Panc1 (cell line): ENCODE measurements at places on chromosomes 4 and X. TPM values are rescaled to one million over a fixed set of nuclear protein-coding genes. Genes with fewer than 3 reads are reported as not detected.

Gene PGM2
- total RNA-seq, result 15.4 TPM

Gene BRS3
- total RNA-seq, result not detected

Gene RASSF6
- 0.15 TPM for total RNA-seq

Gene MEPE
- not detected for total RNA-seq

DNA sequence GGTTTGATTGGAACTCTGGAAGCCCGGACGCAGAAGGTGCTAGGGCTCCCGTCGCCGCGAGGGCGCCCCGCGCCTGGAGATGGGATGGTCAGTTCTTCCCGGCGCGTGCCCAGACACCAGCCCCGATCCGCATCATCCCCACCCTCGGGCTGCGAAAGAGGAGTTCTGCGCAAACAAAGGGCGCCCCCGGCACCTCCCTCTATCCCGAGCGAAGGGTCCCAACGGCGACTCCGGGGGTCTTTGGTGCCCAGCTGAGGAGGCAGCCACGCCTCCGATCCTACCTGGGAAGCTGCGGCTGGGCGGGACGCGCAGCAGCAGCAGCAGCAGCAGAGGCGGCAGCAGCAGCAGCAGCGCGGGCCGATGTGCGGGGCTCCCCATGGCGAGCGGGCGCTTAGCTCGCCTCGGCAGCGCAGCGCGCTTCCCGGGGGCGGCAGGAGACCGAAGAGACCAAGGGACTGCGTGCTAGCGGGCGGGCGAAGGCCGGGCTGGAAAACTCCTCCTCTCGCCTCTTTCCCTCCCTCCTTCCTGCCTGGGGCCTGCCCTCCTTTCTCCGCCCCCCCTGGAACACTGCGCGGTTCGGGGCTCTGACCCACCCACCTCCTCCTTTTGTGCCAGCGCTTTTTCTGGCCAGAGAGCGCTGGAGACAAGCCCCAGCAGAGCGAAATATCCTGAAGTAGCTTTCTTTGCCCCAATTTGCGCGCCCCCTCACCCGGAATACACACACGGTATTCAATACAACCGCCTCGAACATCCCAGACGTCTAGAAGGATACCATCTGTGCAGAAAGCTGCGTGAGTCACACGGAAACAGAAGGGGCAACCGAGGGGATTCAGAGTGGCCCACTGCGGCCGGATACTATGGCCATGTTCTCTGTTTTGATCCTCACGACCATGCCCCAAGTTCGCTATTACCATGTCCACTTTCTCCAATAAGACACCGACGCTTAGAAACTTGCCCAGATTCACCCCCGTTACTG lies at the start of gene SRPX:
SRPX (minus strand) TSS at position 457 of the 976 bp plus-strand sequence; CDS start at position 378, 79 bp downstream.
- DNase-seq, result no peak

- no peak for DNase-seq
Measured at GRCh38 chrX:8731559-8732395, at the start of gene ANOS1. ANOS1 (minus strand) TSS chrX:8732137; CDS start chrX:8732036, 101 bp downstream.

DNA sequence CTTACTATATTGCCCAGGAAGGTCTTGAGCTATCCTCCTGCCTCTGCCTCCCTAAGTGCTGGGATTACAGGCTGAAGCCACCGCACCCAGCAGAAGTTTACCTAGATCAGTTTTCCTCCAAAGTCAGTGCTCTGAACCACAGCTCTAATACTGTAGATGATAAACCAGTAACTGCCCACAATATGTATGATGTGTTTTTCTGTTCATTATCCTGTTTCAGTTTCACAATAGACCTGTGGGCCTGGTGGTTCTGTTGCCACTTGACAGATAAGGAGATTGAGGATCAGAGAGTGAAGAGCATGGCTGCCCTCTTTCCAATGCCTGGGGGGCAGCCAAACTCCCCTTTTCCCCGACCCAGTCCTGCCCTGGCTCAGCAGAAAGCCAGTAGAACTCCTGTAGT lies 87.0 kb downstream of the EFNB1 start:
- no peak for DNase-seq

DNA sequence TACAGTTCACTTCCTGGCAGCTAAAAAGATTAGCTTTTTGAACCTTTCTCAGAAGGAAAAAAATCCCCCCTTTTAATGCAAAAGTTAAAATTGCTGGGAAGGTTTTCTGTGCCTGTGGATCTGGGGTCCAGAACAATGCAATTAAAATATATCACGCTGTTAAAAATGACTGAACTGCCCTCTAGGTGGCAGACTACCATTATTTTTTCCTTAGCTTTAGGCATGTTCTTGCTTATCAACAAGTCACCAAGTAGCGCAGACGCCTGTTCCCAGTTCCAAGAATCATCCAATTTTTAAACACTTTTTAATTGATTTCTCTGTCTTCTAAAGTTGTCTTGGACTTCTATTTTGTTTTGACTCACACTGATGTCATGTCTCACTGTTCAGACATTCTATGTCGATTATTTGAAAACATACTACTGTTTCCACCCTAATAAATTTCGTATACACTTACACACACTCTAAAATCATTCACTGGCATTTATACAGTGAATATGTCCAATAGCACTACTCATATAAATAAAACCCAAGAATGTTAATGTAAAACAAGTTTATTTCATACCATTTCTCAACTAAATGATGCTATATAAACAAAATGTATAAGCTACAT lies 661.6 kb downstream of the RAPGEF2 start:
- DNase-seq, result no peak

DNA sequence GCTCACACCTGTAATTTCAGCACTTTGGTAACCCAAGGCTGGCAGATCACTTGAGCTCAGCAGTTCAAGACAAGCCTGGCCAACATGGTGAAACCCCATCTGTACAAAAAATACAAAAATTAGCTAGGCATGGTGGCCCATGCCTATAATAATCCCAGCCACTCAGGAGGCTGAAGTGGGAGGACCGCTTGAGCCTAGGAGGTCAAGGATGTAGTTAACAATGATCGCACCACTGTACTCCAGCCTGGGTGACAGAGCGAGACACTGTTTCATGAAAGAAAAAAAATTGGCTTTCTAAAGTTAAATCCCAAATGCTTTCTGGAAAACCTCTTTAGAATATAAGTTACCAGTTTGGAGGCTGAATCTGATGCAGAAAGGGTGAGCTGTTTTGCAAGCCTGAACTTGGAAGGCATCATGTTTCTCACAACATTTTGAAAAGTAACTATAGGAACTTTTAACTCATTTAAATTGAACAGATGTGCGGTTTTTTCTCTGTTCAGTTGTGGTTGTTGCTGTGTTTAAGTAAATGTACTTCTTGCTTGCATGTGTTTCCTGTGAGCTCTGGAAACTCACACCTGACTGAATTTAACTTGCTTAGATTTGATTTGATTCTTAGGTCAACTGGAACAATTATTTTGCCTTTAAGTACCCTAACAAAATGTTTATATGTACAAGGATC lies 39.8 kb upstream of the TMEM131L start:
- no peak for DNase-seq

DNA sequence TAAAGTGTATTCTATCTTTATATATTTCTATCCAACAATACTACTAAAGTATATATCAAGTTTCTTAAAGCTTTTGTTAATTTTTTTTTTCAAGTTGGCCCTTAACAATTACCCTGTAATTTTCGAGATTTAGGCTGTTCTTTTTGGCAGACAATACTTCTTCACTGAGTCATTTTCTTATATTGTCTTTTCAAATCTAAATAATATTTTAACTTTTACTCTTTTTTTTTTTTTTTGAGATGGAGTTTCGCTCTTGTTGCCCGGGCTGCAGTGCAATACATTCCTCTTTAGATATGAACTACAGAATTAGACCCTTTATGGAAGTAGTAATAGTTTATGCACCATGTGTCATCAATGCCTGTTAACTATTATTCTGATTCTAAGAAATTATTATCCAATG lies 120.7 kb downstream of the GLRA3 start:
- DNase-seq, result no peak

DNA sequence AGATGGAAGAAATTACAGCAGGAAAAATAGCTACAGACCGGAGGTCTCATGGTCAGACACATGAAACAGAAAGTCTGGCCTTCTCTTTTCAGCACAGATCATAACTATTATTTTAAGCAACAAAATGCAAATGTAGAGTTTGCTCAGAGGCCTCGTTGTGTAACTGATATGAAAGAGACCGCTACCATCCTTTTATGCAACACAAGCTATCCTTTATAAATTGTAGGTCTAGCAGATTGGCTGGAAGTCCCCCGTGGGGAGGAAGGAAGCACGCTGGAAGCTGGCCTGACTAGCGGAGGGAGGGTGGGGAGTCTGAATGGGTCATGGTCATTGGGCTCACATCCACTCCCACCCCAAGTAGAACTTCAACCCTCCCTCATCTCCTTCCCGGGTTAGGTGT lies 27.7 kb downstream of the DMP1 start:
- no peak for DNase-seq

DNA sequence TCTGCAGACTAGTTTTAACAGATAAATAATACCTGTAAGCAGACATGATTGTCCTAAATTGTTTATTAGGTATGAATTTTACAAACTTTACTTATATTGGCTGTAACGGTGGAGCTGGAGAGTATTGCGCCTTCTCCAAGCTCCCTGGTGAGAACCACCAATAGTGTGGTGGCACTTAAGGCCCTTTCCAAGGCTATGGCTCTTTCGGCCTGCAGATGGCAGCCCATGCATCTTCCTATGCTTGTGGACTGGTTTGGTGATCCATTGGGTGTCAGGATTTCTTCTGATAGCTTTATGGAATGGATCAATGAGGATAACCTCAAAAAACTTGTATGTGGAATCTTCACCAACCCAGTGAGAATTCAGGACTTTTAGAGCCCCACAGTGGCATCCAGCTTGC lies 7.8 kb downstream of the LARP1B start:
- no peak for DNase-seq

GRCh38 chr4:62533573-62533972 lies 1333.4 kb downstream of the ADGRL3 start:
- DNase-seq, result no peak

- no peak for DNase-seq
Measured at GRCh38 chrX:125765347-125765746, 400.7 kb downstream of the DCAF12L2 start.

DNA sequence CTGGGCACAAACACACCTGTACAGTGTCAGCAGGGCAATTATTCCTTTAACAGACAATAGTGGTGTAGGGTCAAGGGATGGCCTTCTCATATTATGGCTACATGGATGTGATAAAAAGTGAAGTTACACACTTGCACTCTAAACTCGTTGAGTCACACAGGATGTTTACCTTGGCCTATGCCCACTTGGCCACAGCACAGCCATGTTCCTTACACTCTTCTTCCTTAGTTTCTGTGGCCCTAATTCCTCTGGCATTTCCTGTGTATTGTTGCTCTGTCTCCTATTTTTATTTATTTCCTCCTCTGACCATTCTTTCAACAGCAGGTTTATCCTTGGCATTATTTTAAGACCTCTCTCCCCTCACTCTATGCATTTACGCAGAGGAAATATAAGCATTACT lies 86.8 kb upstream of the NPFFR2 start:
- DNase-seq, result no peak

DNA sequence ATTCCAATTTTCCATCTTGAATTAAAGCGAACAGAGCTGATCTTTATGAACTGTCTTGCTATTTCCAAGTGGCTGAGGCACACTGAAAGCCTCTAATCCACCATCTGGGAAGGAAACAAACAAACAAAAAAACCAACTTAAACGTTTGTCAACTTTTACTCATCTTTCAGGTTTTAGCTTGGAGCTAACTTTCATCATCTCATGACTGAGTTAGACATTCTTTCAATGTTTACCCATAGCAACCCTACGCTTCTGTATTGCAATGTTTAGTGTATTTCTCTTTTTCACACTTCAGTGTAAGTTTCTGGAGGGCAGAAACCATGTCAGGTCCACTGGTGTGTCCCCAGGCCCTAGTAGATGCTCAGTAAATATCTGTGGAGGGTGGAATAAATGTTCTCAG lies 343.8 kb downstream of the GBA3 start:
- DNase-seq, result no peak

GRCh38 chr4:70737006-70737405 lies 15.2 kb downstream of the RUFY3 start:
- no peak for DNase-seq

DNA sequence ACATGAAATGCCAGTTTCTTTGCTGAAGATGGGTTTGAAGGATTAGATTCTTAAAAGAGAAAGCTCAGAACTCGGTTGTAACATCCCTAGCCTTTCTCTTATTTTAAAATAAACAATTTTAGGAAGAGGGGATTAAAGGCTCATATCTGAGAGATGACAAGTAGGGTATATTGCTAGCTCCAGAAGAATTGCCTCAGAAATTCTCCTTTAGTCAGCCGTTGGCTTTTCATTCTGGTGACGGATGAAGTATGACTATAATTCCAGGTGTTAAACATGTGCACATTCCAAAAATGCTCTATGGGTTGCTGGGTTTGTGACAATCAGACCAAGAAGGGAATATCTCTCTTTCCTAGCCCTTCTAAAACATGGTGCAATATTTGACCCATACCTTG lies 17.8 kb downstream of the DKK2 start:
- no peak for DNase-seq

DNA sequence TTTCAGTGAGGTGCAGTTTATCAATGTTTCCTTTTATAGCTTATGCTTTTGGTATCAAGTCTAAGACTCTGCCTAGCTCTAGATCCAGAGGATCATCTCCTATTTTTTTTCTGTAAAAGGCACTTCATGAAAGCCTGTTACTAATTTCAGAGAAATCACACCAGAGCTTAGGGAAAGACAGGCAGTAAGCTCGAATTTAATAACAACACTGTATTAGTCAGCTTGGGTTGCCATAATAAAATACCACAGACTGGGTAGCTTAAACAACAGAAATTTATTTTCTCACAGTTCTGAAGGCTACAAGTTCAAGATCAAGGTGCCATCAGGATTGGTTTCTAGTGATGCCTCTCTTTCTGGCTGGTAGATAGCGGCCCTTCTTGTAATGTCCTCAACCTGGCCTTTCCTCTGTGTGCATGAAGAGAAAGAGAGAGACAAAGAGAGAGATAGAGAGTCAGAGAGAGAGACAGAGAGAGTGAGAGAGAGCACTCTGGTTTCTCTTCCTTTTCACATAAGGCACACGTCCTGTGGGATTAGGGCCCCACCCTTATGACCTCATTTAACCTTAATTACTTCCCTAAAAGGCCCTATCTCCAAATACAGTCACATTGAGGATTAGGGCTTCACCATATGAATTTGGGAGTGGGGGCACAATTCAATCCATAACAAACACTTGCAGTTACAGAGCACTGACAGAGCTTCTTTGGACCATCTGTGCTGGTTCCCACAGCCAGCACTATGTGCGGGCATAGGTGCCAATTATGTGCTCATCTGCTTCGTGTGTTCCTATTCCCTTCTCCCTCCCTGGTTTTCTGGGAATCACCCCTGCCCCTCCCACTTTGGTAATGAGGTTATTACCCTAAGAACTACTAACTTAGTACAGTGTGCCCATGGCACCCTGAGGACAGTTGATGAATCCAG lies 114.8 kb upstream of the MED14 start:
- no peak for DNase-seq

DNA sequence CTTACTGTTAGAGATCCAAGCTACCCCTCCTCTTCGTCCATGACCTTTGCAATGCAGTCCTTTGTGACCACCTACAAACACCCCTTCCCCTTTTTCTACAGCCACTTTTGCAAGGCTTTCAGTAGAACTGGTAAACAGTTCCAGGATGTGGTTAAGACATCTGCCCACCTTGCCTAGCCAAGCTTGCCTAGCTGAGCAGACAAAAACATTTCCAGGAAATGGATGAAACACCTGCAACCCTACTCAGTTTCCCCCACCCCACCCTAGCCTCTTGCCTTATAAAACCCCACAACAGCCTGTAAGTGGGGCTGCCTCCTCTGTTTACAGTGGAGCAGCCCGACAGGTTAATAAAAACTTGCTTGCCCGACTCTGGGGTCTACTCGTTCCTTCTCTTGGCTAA lies 133.8 kb downstream of the ZC4H2 start:
- DNase-seq, result no peak
